ENCODE measurements at places on chromosomes 13 and 19. TPM values are rescaled to one million over a fixed set of nuclear protein-coding genes. Genes with fewer than 3 reads are reported as not detected.

Gene CATSPERD
- total RNA-seq, result not detected

Gene CEACAM18
- not detected for total RNA-seq

Gene ZNF606
- total RNA-seq, result 6.4 TPM

Gene GNG8
- total RNA-seq, result not detected

All from pancreas (tissue), 10 donors.